Stromal cell of bone marrow (primary cell): ENCODE measurements at places on chromosomes 13 and 19.

- DNase-seq, result no peak
Observed at GRCh38 chr13:46051968-46052318, 603 bp downstream of the ZC3H13 start.

DNA sequence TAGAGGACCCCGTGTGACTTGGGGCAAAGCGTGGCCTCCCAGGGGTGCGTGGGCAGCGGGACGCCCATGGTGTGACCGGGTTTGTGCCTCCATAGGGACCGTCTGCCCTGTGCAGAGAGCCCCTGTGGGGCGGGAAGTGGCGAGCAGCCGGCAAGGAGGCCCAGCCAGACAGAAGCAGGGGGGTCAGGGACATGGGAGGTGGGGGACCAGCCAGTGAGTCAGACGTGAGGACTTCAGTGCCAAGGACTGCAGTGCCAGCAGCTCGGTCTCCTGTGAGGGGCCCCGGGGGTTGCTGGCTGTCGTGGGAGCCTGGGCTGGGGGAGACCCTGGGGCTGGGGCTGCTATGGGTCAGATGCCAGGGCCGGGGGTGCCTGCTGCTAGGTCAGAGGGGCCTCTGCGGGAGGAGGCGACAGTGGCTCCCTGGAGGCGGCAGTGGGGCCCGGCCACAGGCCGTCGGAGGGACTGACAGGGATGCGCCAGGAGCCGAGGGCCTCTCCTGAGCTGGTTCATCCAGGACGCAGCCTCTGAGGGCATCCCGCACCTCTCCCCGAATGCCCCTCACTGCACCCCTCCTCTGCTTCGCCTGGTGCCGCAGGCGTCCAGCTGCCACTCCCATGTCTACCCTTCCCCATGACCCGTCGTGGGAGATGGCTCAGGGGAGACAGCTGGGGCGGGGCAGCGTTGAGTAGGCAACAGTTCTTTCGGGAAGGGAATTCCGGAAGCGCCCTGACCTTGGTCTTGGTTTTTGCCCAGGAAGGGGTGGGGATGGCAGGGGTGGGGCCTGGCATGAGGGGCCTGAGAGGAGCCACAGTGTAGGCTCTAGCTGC, 80.0 kb downstream of the KDM4B start:
- DNase-seq, result no peak

DNA sequence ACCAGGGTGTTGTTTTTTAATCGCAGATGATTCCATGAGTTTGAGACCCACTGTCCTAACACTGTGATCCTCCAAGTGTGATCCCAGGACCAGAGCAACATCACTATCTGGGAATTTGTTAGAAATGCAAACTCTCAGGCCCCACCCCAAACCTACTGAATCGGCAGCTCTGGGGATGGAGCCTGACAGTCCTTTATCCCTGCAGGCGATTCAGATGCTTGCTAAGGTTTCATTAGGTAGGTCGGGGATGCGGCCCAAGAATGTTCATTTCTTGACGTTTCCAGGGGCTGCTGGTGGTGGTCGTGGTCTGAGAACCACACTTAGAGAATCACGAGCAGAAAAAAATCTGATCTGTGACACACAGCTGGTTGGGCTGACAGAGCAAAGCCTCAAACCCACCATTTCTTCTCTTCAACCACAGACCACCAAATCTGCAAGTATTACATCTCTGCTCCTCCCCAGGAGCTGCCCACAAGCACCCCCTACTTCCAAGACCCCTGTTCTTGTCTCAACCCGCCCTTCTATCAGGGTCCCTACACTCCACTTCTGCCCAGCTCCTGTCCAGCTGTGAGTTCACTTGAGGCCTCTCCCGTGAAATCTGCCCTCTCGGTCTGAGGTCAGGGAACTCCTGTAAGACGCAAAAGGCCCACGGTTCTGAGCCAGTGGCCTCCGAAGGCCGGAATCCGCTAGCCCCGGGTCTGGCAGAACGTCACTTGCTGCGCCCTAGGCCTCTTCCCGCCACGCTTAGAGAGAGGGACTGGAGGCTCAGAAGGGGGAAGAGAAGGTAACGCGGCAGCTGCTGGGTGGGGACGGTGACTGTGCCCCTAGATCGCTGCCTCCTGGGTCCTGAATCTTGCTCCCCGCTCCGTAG, 1.1 kb upstream of the FARP1 start:
- no peak for DNase-seq

DNA sequence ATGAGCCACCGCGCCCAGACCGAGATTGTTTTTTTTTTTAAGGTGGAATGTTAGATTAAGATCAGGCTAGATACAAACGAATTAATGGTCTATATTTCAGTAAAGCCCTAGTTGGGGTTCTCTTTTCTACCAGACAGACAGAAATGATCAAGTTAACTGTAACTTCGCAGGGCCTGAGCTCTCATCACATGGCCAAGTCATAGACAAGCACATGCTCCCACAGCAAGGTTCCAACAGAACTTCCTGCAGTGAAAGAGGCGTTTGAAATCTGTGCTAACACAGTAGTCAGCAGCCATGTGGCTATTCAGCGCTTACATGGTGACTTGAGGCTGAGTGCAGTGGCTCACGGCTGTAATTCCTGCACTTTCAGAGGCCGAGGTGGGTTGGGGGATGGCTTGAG, 34.7 kb upstream of the SEMA6B start:
- no peak for DNase-seq

- DNase-seq, result no peak
Observed at GRCh38 chr13:45108716-45109101, 11.6 kb upstream of the GTF2F2 start.

DNA sequence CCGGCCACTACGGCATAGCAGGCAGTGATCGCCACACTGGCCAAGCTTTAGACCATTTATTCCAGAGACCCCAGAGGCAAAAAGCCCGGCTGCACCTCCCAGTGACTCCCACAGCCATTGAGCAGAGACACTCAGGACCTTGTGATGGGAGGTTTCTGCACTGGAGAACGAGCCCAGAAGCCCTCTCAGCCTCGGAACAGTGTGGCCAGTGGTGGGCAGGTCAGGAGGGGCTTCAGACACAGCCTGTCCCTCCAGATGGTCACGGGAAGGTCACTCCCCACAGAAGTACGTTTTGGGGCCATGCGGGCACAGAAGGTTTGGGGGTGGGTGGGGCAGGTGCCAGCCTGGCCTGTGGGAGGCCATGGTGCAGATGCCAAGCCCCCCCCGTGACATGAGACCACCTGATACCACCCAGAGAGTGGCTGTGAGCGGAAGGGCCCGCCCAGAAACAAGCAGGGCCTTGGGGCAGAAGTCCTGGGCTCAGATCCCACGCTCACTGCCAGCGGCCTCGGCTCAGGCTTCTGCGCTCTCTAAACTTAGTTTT, 599 bp upstream of the F10 start:
- no peak for DNase-seq

DNA sequence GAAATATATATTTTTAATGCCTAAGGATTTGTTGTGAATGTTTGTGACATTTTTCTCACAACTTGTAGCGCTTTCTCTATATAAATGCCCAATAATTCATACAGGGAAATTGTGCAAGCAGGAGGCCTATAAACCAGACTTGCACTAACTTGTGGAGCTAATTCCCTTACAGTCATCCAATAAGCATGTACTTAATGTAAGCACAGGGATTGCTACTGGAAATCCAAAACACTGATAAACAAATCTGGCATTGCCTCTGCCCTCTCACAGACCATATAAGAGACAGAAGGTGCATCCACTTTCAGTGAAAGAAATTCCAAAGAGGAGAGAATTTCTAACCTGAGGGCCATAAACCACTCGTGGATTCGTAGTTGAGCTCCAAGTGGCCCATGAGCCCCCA, 518.8 kb downstream of the MYO16 start:
- DNase-seq, result no peak

GRCh38 chr13:22091222-22091970, 420.5 kb downstream of the FGF9 start:
- DNase-seq, result no peak

- DNase-seq, result no peak
Observed at GRCh38 chr13:98989469-98990235, 11.8 kb upstream of the DOCK9 start.

DNA sequence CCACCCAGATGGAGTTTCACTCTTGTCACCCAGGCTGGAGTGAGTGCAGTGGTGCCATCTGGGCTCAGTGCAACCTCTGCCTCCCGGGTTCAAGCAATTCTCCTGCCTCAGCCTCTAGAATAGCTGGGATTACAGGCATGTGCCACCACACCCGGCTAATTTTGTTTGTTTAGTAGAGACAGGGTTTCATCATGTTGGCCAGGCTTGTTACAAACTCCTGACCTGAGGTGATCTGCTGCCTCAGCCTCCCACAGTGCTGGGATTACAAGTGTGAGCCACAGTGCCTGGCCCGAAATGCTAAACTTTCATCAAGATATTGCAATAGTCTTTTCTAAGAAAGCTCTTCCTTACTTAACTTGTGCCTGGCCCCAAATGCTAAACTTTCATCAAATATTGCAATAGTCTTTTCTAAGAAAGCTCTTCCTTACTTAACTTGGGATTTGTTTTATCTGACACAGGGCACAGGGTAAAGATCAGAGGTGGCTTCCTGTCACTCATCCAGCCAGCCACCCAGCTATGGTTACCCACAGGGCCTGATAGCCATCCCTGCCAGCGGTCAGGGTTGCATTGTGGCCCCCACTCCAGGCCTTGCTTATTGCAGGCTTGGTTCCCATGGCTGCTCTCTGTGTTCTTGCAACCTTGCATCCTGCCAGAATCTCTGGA, 352.3 kb upstream of the TMTC4 start:
- no peak for DNase-seq

- DNase-seq, result no peak
Observed at GRCh38 chr13:87035526-87035925, 635.6 kb upstream of the SLITRK5 start.

GRCh38 chr19:13085666-13086065, 17.0 kb downstream of the LYL1 start:
- DNase-seq, result no peak

- no peak for DNase-seq
Observed at GRCh38 chr19:50921426-50922316, 10.5 kb upstream of the KLK4 start.

GRCh38 chr19:28168557-28168956, 1044.4 kb downstream of the UQCRFS1 start:
- no peak for DNase-seq
